Activated CD4-positive, alpha-beta T cell treated with anti-CD3 and anti-CD28 coated beads, Interleukin-2, amount 10 ng/mL, durations not matched to agents 24 days and 14 days (primary cell): ENCODE measurements at places on chromosomes 2 and 18.
A peak's percentile ranks its signal among the peaks of the same experiment; 100 is the strongest.

- H3K27ac ChIP-seq = no peak overlapping the region
- H3K36me3 ChIP-seq = no peaks in the 10 kb centered on the region
- DNase-seq = no peak
- no peaks in the 10 kb centered on the region for H3K27me3 ChIP-seq
Measured at GRCh38 chr2:48218169-48218568, 311.8 kb upstream of the STON1 start.

GRCh38 chr2:35997488-35997887 lies 358.1 kb upstream of the CRIM1 start:
- H3K27me3 ChIP-seq = peaks cover 24% of the 10 kb centered on the region
- H3K4me3 ChIP-seq = no peak overlapping the region
- no peak for DNase-seq
- H3K36me3 ChIP-seq = no peaks in the 10 kb centered on the region
- H3K4me1 ChIP-seq = no peaks in the 10 kb centered on the region

- peaks cover 16% of the 10 kb centered on the region for H3K27me3 ChIP-seq
- H3K4me1 ChIP-seq = no peaks in the 10 kb centered on the region
Measured at GRCh38 chr2:216989340-216990129, 129.7 kb upstream of the TNP1 start.

DNA sequence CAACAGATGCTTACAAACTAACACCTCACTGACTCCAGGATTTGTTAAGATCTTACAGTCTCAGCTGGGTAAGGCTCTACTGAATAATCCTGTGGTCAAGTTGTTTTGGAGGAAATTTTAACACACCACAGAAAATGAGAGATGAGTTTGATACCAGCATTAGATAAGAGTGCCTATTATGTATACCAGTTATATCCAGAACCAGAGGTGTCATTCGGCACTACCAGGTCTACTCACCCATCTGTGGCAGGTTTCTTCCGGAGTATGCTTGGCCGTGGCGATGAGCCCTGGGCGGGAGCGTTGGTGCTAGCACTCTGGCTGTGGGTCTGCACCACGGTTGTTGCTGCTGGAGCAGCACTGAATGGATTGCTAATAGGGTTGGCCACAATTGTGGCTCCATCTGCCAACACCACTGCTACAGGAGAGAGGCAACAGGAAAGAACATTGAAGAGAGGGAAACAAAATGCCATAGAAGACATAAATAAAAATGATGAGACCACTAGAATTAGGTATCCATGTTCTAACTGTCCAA lies 41.2 kb downstream of the SAP130 start:
- H3K36me3 ChIP-seq = peaks cover 52% of the 10 kb centered on the region
- DNase-seq = no peak
- no peaks in the 10 kb centered on the region for H3K4me1 ChIP-seq
- no peak overlapping the region for H3K27ac ChIP-seq

GRCh38 chr2:72128059-72128842 lies 19.4 kb downstream of the CYP26B1 start:
- H3K4me1 ChIP-seq = no peaks in the 10 kb centered on the region
- H3K27me3 ChIP-seq = no peaks in the 10 kb centered on the region
- no peak for DNase-seq
- no peaks in the 10 kb centered on the region for H3K36me3 ChIP-seq
- no peak overlapping the region for H3K4me3 ChIP-seq

GRCh38 chr2:72438364-72438763 lies 290.7 kb upstream of the CYP26B1 start:
- H3K36me3 ChIP-seq = no peaks in the 10 kb centered on the region
- H3K27me3 ChIP-seq = no peaks in the 10 kb centered on the region
- no peak for DNase-seq
- no peak overlapping the region for H3K4me3 ChIP-seq

- peak overlapping the region; percentile 43 for H3K4me3 ChIP-seq
- peaks cover 54% of the 10 kb centered on the region for H3K4me1 ChIP-seq
- H3K27me3 ChIP-seq = no peaks in the 10 kb centered on the region
- H3K36me3 ChIP-seq = peaks cover 25% of the 10 kb centered on the region
Measured at GRCh38 chr2:230591850-230592249, 120.8 kb upstream of the CAB39 start.

DNA sequence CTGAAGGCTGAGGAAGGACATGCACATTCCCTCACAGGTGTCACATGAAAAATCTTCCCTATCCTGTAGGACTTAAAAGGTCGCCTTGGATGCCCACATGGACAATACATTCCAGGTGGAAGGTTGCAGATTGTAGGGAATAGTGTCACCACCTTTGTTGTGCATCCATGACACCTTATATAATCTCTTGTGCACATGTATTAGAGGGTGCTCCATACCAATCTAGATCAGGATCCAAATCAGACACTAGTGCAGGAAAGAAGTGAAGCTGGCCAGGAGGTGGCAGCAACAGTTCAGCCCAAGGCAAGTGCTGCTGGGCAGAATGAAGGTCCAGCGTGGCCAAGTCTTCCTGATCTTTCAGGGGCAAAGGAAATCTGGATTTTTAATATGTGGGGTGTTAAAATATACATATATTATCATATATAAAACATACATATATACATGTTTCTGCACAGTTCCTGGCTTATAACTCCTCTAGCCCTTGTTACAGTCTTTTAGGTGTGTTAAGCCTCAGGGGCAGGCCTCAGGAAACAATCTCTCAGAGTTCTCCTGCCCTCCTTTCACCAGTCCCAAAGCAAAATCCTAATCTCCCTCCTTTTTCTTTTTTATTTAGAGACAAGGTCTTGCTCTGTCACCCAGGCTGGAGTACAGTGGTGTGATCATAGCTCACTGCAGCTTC lies 16.6 kb downstream of the NIF3L1 start:
- no peaks in the 10 kb centered on the region for H3K27me3 ChIP-seq
- H3K36me3 ChIP-seq = peaks cover 39% of the 10 kb centered on the region
- peak; percentile 87 for DNase-seq

DNA sequence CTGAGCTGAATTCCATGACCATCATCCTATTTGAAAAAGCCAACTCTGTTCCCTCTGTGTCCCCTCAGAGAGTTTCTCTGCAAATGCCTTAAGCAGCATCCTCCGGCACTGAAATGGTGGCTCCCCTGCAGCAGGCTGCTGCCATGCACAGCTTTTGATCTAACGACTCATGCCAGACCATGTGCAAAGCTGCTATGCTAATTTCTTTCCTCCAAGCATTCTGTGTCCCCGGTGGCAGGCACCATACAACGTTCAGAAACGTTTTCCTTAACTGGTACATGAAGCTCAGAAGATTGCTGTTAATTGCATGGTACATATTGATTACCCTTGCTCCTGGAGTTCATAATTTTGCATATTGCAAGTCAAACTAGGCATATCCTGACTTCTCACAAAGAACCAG lies 336.8 kb downstream of the RBM43 start:
- no peaks in the 10 kb centered on the region for H3K4me1 ChIP-seq
- H3K27ac ChIP-seq = no peak overlapping the region
- DNase-seq = no peak
- H3K4me3 ChIP-seq = no peak overlapping the region
- no peaks in the 10 kb centered on the region for H3K27me3 ChIP-seq
